ENCODE measurements at places on chromosomes 3 and 15.

- no peak for DNase-seq
Measured at GRCh38 chr3:151346292-151346691, 16.9 kb upstream of the P2RY13 start.

DNA sequence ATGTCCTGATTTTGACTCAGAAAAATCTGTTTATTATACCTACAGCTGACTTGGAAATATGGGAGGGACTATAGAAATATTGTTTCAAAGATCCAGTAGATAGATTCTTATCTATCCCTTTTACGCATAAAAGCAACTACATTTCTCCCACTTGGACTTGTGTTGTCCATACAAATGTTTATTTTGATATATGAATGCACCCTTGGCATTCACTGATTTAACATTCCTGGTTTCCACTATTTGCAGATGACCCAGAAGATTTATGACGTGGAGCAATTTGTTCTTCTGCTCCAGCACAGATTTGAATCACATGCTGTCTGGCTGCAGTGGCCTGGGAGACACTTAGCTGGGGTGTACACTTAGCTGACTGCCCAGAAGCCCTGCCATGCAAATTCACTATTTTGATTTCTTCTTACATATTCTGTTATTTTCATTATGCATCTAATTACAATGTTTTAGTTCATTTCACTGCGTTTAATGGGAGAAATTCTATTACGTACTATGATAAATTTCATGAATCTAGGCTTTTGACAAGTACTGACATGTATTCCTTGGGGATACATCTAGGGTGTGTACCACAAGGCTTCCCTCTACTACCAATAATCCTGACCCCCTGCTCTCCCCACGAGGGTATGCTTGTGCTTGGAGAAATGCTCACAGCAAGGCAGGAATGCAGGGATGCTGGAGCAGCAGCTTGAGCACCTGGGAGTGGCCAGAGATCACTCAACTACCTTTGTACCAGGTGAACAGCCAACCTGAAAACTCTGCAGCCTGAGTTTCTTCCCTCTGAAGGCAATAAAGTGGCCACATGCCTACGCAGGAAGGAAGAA is 223.6 kb upstream of the TBL1XR1 start:
- DNase-seq: no peak

- DNase-seq: no peak
Measured at GRCh38 chr15:66565741-66566144, at the start of gene LCTL. LCTL (minus strand) TSS chr15:66565998; CDS start chr15:66565365, 633 bp downstream.

DNA sequence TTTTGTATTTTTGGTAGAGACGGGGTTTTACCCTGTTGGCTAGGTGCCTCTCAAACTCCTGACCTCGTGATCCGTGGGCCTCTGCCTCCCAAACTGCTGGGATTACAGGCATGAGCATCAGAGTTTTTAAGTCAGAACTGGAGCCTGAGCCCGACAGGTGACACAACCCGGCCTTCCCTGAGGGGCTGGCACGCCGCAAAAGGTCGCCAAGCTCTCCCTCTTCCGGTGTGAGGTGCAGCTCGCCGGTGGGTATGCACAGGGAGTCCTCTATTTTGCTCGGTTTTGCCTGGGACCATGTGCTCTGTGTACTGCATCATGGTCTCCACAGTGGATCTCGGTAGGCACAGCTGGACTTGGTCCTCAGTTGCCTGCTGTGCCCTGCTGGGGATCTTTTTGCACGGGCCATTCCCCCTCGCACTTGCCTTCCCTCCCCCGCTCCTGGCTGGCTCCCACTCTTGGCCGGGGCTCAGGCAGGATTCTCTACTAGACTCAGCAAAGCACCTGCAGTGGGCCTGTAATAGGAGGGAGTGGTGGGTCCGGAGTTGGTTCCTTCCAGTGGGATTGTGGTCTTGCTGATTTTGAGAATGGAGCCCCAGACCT is 101.2 kb upstream of the KLF13 start:
- DNase-seq: no peak

- DNase-seq: no peak
Measured at GRCh38 chr15:66312144-66312543, 18.8 kb downstream of the DIS3L start.

DNA sequence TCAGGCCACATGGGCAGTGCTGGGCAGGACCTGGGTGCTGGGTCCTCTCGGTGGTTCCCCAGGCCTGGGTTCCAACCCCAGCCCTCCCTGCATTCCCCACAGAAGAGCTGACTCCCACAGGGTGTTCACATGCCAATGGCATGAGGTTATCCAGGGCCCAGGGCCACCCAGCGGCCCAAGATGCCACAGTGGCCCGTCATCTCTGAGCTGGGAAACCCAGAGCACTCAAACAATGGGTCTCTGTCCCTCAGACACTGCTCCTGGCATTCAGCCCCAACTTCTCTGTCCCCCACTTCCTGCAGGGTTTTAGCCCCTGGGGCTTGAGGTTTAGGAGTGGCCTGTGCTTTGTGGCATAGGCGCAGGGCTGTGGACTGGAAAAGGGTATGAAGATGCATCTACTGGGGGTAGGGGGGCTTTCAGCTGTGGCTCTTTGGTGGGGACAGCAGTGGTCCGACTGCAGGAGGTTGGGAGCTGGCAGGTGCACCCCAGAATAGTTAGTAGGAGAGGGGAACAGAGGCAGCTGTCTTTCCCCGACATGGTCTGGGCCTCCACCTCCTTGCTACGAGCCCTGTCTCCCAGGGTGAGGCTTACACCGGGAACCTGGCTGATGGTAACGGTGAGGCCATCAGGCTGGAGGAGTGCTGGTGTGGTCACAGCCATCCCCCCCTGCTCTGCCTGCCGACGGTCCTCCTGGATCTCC is 1.7 kb downstream of the CCDC9B start:
- no peak for DNase-seq

- no peak for DNase-seq
Measured at GRCh38 chr15:86054338-86054737, 25.3 kb upstream of the AGBL1 start.

GRCh38 chr3:69838696-69839515 is 99.6 kb downstream of the MITF start:
- DNase-seq: no peak

DNA sequence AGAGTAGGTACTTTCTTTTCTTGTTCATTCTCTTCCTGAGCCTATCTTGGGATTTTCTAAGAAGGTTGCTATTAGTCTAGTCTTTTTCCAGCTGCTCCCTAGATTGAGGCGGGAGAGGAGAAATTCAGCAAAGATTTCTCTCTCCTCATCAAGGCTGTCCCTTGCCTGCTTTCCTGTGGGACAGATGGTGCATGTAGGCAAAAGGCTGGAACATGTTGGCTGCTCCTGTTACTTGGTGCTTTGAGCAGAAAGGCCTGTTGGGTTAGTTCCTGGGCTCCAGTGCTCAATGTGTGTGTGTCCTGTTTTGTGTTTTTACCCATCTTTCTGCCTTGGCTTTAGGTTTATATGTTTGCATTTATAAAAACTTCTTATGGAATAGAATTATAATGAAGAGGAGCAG is 9.1 kb upstream of the SNRPN start:
- no peak for DNase-seq

DNA sequence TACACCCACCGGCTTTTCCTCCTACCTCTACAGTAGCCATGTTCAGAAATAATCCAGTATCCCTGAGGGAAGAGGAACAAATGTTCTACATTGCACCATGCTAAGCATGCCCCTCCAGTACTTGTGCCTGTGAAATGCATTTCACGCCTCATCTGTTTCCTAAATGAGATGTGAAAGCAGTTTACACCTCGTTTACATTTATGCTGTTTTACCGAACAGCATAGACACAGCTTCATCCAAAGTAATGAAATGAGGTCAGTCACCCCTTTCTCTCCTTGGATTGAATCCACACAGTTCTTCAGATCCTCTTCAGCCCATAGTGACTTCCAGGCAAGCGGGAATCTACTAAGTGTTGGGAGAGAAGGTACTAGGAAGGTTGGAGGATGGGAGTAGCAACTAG is 514.3 kb downstream of the PDCD6IP start:
- DNase-seq: no peak

GRCh38 chr15:39472621-39473297 is 108.1 kb upstream of the THBS1 start:
- no peak for DNase-seq

DNA sequence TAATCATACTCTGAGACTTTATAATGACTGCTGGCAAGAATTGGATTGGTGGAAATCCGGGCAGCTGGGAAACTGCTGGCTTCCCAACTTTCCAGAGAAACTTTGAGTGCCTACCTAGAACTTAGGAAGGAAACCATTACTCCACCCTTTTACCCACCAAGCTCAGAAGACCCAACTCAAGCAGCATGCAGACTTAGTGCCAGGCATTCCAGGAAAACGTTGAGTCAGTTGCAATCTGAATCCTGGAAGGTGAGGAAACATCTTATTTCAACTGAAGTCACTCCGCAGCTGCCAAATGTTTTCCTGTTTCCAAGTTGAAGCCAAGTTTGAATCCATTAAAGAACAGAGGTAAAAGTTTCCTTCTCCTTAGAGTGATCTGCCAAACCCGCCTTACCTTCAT is 126.5 kb downstream of the ZNF385D start:
- no peak for DNase-seq

GRCh38 chr3:173826901-173827609 is 429.5 kb downstream of the NLGN1 start:
- DNase-seq: no peak

DNA sequence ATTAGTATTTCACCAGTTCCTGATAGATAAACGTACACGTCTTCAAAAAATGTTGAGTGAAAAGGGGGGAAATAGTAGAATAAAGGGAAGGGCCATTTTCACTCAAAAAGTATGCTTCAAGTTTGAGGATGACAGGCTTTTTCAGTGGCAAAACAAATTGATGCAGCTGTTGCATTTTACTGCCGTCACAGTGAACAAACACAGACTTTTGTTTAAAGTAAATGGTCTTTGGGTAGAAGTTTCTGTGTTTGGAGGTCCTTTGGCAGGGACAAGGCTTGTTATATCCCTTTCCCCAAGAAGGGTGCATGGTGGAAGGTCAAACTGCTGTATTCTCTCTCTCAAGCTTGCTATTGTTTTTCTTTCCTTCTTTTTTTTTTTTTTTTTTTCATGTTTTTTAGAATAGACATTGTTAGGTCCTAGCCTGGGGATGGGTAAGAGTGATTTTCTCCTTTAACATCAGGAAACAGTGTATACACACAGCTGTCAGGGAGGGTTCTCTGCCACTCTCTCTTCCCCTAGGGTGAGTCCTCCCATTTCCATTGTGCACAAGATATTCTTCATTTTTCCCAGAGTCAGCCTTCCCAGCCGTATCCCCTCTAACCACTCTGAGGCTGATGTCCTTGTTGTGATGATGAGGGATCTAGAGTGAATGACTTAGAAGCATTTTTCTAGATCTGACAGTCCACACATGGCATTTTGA is 6.6 kb upstream of the SUCNR1 start:
- DNase-seq: no peak

DNA sequence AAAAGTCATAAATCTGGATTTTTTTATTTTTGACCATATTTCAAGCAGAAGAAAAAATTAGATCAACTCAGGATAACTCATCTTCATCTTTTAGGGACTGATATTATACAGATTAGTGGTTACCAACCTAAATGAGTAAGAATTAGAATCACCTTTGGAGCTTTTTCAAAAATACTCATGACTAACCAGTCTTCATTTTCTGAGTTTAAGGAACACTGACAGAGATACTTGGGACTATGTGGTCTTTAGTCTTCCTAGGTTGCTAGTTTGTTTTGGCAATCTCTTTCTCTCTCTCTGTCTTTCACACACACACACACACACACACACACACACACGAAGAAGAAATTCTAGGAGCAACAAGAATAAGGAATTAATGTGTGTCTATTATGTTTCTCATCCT is 50.1 kb downstream of the TMOD3 start:
- no peak for DNase-seq

DNA sequence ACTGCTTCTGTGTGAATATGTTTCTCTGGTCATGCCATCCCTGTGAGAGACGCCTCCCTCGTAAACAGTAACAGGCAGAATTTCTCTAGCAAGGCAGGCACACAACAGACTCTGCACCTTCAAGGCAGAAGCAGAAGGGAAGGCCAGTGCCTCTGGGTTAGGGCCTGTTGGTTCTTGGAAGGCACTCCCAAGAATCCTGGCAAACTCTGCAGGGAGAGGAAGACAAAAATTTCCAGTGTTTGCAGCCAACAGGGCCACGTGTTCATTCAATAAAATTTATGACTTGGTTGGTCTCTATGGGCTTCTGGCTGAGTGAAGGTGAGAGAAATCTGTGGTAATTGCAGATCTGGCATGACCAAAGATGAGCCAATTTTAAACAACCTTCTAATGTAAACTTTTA is 39.3 kb downstream of the NFKBIZ start:
- DNase-seq: no peak

- DNase-seq: no peak
Measured at GRCh38 chr3:184977796-184978195, 165.8 kb downstream of the VPS8 start.

GRCh38 chr3:53513556-53514190 is 19.3 kb downstream of the CACNA1D start:
- DNase-seq: no peak

DNA sequence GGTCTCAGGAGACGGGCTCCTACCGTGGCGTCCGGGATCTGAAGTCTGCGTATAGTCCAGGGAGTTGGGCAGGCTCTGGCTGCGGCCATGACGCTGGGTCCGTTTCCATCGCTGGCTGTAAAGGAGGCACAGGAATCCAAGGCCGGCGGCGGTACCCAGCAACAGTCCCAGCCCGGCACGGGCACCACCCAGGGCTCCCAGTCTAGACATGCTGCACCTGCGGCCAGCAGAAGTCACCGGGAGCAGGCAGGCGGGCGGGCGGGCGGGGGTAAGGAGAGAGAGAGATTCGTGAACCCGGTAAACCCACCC is 526 bp downstream of the RMDN3 start:
- no peak for DNase-seq

GRCh38 chr15:85760049-85760448 is 34.7 kb downstream of the KLHL25 start:
- no peak for DNase-seq

- no peak for DNase-seq
Measured at GRCh38 chr3:126607214-126607908, 47.6 kb downstream of the TXNRD3 start.

- DNase-seq: no peak
Measured at GRCh38 chr3:142353571-142353970, 94.3 kb downstream of the XRN1 start.

- no peak for DNase-seq
Measured at GRCh38 chr3:160546727-160547126, 18.6 kb downstream of the KPNA4 start.

- DNase-seq: no peak
Measured at GRCh38 chr15:38647683-38648082, 83.1 kb upstream of the RASGRP1 start.

GRCh38 chr3:71689291-71689690 is 35.9 kb downstream of the EIF4E3 start:
- DNase-seq: no peak

- no peak for DNase-seq
Measured at GRCh38 chr3:168473334-168473890, 377.7 kb upstream of the GOLIM4 start.

GRCh38 chr15:63254991-63255390 is 22.4 kb upstream of the APH1B start:
- DNase-seq: no peak

- DNase-seq: no peak
Measured at GRCh38 chr3:37319784-37320183, 145.4 kb upstream of the LRRFIP2 start.

- no peak for DNase-seq
Measured at GRCh38 chr3:129005526-129006303, 4.6 kb downstream of the EFCC1 start.

All from stimulated activated CD4-positive, alpha-beta T cell treated with anti-CD3 and anti-CD28 coated beads, Interleukin-4, amount 100 ng/mL, for 48 hours (primary cell).